Stimulated activated CD4-positive, alpha-beta T cell treated with anti-CD3 and anti-CD28 coated beads, TNF-alpha, amount 100 ng/mL, for 48 hours (primary cell): ENCODE measurements at places on chromosomes 6 and 20.

GRCh38 chr6:68701159-68701558, 66.1 kb downstream of the ADGRB3 start:
- no peak for DNase-seq

GRCh38 chr6:124197148-124197547, 393.5 kb downstream of the NKAIN2 start:
- no peak for DNase-seq

- DNase-seq, result no peak
Observed at GRCh38 chr20:62588458-62589149, 53.7 kb upstream of the SLCO4A1 start.

GRCh38 chr20:53150532-53150931, 178.4 kb downstream of the TSHZ2 start:
- no peak for DNase-seq

GRCh38 chr6:35047265-35048011, 93.7 kb downstream of the TCP11 start:
- DNase-seq, result no peak

GRCh38 chr20:64223526-64224067, 32.0 kb upstream of the PCMTD2 start:
- DNase-seq, result no peak
